ENCODE measurements at places on chromosomes 4 and X.

GRCh38 chrX:39985071-39985470, 112.7 kb downstream of the BCOR start:
- DNase-seq, result no peak

GRCh38 chr4:153374442-153374841, 30.0 kb downstream of the MND1 start:
- DNase-seq, result no peak

- DNase-seq, result no peak
Observed at GRCh38 chrX:79452881-79453280, 85.7 kb upstream of the ITM2A start.

GRCh38 chr4:176011529-176011928, 54.1 kb upstream of the WDR17 start:
- DNase-seq, result no peak

- DNase-seq, result no peak
Observed at GRCh38 chr4:154475820-154476219, 15.8 kb downstream of the DCHS2 start.

GRCh38 chrX:134660627-134661026, 2.4 kb upstream of the PLAC1 start:
- no peak for DNase-seq

- no peak for DNase-seq
Observed at GRCh38 chr4:29278585-29278984, 1441.6 kb upstream of the PCDH7 start.

DNA sequence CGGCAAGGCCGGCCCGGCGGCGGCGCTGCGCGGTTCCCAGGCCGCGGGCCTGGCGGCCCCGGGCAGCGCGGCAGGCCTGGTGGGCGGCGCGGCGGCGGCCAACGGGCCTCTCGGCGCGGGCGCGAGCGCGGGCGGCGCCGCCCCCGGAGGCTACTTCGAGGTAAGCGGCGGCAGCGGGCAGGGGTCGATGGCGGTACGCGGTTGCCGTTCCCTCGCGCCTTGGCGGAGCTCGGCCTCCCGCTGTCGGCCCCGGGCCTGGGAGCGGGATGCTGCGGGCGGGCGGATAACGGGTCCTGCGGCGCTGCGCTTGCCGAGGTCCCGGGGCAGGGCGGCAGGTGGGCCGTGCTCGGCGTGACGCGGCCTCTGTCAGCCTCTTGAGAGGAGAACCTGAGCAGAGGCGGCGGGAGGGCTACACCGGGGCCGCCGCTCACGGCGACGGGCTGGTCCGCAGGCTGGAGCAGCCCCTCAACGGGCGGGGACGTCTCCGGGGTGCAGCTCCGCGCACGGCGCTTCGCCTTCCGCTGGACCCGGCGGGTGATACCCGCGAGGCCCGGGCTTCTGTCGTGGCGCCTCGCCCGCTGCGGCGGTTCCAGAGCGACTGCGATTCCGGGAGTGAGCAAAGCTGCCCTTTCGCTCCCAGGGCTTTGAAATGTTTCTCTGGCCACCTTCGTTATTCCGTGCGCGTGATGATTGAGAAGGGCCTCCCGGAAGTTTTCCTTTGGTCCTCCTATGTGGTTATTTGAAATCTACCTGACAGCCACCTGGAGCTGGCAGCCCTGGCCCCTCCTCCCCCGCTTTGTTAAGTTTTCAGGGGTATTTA, 774 bp downstream of the FAM193A start:
- no peak for DNase-seq

- DNase-seq, result no peak
Observed at GRCh38 chrX:12421918-12422317, 283.6 kb downstream of the FRMPD4 start.

DNA sequence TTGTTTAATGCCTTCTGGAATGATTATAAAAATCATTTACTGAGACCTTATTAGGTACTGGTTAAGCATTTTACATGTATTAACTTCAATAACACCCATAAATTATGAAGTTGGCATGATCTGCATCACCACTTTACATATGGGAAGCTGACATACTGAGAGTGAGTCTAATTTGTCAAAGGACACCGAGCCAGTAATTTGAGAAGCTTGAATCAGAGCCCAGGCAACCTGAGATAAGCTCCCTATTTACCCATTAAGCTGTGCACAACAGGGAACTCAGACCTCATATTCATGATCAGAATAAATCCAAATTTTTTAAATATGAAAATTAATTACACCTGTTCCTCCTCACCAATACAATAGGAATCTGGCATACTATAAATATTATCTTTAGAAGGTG, 247.9 kb upstream of the EPHA5 start:
- DNase-seq, result no peak

GRCh38 chrX:144265641-144266040, 381.8 kb downstream of the UBE2NL start:
- DNase-seq, result no peak

DNA sequence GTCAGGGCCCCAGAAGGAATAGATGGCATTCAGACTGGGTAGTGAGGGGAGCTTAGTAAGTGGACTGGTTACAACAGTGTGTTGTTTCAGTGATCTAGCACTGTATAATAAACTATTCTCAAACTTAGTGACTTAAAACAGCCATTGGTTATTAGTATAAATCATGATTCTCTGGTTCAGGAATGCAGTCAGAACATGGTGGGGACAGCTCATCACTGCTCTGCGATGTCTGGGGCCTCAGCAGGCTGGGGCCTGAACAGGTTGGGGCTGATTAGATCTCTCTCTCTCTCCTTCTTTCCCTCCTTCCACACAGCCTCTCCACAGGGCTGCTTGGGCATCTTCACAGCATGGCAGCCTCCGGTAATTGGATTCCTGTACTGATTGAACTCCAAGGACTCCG, 160.4 kb downstream of the GATB start:
- no peak for DNase-seq

DNA sequence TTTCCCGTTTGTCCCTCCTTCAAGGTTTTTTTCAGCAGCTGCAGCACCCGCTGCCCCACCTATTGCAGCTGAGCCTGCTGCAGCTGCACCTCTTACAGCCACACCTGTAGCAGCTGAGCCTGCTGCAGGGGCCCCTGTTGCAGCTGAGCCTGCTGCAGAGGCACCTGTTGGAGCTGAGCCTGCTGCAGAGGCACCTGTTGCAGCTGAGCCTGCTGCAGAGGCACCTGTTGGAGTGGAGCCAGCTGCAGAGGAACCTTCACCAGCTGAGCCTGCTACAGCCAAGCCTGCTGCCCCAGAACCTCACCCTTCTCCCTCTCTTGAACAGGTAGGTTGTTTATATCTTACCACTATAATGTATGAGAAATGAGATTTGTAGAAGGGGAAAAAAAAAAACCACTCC, 4.5 kb downstream of the PRR27 start:
- DNase-seq, result no peak

DNA sequence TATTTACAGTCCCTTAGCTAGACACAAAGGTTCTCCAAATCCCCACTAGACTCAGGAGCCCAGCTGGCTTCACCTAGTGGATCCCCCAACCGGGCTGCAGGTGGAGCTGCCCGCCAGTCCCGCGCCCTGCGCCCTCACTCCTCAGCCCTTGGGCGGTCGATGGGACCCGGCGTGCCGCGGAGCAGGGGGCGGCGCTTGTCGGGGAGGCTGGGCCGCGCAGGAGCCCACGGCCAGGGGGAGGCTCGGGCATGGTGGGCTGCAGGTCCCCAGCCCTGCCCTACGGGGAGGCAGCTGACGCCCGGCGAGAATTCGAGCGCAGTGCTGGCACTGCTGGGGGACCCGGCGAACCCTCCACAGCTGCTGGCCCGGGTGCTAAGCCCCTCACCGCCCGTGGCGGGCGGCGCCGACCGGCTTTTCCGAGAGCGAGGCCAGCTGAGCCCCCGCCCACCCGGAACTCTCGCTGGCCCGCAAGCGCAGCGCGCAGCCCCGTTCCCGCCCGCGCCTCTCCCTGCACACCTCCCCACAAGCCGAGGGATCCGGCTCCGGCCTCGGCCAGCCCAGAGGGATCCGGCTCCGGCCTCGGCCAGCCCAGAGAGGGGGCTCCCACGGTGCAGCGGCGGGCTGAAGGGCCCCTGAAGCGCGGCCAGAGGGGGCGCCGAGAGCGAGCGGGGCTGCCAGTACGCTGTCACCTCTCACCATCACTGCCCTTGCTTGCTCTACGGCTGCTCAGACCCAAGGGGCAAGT, 39.4 kb downstream of the WFS1 start:
- no peak for DNase-seq

DNA sequence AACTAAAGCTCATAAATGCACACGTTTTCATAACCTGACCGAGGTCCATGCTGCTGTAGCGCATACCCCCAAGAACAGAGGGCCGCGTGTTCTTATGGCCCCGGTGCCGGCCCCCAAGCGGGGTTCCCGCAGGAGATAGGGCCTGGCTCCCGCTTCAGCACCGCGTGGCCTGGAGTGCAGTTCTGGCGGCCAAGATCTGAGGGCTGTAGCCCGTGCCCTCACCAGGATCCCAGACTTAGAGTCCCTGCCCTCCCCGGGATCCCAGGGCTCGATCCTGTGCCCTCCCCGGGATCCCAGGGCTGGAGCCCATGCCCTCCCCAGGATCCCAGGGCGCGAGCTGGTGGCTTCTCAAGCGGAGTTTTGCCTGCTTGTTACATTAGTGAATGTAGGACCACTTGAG, 1.0 kb upstream of the GRPEL1 start:
- no peak for DNase-seq

- DNase-seq, result no peak
Observed at GRCh38 chrX:133530960-133531359, 115.7 kb upstream of the GPC4 start.

- no peak for DNase-seq
Observed at GRCh38 chr4:171534391-171534790, 278.8 kb upstream of the GALNTL6 start.

- no peak for DNase-seq
Observed at GRCh38 chr4:185710487-185710995, 101.5 kb downstream of the SORBS2 start.

DNA sequence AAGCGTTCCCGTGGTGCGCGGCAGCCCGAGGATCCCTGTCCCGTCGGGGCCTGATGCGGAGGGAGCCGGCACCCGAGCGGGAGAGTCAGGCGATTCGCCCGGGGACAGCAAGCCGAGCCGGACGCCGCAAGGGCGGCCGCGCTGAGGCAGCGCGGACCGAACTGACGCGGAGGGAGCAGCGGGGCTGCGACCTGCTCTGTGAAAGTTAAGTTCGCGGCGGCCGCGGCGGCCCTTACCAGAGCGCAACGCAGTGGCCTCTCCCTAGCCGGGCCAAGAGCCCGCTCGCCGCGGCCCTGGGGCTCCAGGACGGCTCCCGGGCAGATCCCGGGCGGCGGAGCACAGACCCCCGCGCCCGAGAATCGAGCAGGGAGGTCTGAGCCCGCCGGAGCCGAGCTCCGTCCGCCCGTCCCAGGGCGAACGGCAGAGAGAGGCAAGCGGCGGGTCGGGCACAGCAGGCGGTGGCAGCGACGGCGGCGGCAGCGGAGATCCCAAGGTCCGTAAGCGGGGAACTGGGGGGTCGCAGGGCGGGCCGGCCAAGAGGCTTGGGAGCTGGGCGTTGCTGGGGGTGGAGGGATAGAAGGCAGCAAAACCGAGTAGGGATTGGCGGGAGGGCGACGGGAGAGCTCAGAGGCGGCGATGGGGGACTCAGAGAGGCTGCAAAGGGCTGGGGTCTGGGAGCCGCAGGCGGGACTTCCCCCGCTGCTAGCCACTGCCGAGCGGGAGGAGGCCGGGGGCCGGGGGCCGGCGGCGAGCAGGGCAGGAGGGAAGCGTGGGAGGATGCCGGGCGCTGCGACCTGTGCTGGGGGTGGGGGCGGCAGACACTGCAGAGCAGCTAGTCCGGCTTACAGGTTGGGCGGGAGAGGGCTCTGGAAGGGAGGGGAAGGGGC, 1.0 kb downstream of the GPR50 start:
- DNase-seq, result no peak

- no peak for DNase-seq
Observed at GRCh38 chrX:41695426-41695825, 6.7 kb downstream of the GPR34 start.

GRCh38 chr4:181008164-181008563, 1235.0 kb upstream of the TENM3 start:
- DNase-seq, result no peak

- DNase-seq, result no peak
Observed at GRCh38 chrX:154125391-154126040, 18.5 kb upstream of the OPN1LW start.

DNA sequence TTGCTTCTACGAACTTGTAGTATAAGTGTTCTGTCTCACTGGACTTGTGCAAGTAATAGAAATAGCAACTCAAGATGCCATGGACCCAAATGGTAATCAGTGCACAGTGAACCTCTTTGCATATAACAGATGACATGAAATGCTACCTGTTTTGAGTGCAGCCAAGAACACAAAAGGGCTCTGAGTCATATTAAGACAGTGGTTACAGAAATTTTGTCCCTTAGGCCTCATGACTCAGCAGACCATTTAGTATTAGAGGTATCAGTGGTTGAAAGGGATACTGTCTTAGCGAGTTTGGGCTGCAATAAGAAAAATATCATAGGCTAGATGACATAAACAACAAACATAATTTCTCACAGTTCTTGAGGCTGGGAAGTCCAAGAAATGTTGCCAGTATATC, 502.9 kb upstream of the PCDH10 start:
- DNase-seq, result no peak

GRCh38 chr4:5963611-5964010, 54.6 kb downstream of the C4orf50 start:
- DNase-seq, result no peak

DNA sequence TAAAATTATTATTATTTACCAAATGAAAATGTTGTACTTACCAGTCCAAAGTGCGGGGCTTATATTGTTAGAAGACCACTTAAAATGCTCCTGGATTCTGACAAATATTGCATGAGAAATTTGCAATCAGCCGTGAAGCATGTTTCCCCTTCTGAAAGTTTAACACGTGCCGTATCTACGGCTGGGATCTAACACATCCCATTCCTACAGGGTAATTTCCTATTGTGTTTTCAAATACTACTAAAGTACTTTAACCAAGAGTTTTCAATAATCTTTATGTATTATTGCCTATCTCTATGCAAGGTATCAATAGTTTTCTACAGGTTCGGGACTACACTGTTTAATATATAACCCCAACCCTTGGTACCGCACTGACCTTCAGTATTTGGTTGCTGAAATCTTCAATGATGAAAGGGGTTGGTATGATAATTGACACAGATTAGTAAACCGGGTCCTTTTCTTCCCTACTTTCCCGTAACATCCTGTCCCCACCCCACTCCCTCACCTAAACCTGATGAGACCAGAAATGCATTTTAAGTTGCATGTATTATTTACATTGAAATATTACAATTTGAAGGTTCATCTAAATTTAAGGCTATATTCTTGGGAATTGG, 795 bp upstream of the BRWD3 start:
- DNase-seq, result no peak

- DNase-seq, result no peak
Observed at GRCh38 chr4:124526331-124526730, 186.2 kb downstream of the ANKRD50 start.

Data from cortex of kidney (tissue), 1 donor.